Stimulated activated naive CD8-positive, alpha-beta T cell treated with anti-CD3 and anti-CD28 coated beads, Interleukin-15, amount 100 ng/mL, for 72 hours (primary cell): ENCODE measurements at places on chromosomes 12 and 14.

- no peak for DNase-seq
These were observed 17.6 kb upstream of the PEX5 start for GRCh38 chr12:7171854-7172253.

DNA sequence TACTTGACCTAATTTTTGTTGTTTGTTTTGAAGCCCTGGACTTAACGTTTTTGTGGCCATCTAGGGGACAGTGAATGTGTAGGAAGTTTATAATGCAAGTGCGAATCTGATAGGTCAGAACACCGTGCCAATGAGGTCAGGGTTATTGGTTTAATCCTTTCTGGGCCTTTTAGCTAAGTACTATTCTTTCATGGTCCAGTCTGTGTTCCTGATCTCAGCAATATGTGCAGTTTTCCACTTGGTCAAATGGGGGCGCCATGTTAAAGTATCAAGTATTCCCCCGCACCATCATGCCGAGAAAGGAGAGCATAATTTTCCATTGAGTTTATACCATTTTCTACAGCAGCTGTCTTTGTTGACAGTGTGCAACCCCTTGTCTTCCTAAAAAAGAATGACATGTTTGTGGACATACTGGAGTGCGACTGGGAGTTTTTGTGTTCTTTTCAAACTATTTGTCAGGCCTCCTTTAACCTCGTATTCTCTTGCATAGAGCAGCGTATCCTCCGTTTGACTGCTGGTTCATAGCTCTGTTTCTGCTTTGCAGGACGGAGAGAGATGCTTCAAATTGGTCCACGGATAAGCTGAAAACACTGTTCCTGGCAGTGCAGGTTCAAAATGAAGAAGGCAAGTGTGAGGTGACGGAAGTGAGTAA, 1.3 kb downstream of the AHSA1 start:
- DNase-seq: peak; percentile 64

GRCh38 chr12:127923501-127923900, 343.5 kb upstream of the TMEM132C start:
- no peak for DNase-seq

- DNase-seq: no peak
These were observed 52.8 kb upstream of the STXBP6 start for GRCh38 chr14:25102788-25103187.

- DNase-seq: no peak
These were observed 92.1 kb downstream of the LRRC74A start for GRCh38 chr14:76918256-76918781.

GRCh38 chr14:99621948-99622347, 17.9 kb upstream of the CCDC85C start:
- no peak for DNase-seq

DNA sequence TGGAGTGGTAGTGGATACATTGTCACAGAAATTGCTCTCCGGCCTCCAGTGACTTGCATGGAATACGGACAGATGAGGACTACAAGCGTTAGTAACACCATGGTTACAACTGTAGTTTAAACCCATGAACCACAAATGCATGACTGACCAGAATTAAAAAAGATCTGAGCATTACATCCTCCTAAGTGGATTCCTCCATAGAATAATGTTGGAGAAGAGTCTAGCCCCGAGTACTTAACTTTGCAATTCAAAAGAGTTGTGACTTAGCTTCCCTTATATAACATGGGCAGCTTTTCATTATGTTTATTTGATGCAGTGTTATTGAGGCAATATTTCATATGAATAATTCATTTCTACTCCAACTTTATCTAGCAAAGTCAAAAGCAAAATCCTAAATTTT, 457.2 kb upstream of the TMPO start:
- DNase-seq: no peak

- DNase-seq: no peak
These were observed 486.2 kb downstream of the RAD51B start for GRCh38 chr14:68305738-68306137.

DNA sequence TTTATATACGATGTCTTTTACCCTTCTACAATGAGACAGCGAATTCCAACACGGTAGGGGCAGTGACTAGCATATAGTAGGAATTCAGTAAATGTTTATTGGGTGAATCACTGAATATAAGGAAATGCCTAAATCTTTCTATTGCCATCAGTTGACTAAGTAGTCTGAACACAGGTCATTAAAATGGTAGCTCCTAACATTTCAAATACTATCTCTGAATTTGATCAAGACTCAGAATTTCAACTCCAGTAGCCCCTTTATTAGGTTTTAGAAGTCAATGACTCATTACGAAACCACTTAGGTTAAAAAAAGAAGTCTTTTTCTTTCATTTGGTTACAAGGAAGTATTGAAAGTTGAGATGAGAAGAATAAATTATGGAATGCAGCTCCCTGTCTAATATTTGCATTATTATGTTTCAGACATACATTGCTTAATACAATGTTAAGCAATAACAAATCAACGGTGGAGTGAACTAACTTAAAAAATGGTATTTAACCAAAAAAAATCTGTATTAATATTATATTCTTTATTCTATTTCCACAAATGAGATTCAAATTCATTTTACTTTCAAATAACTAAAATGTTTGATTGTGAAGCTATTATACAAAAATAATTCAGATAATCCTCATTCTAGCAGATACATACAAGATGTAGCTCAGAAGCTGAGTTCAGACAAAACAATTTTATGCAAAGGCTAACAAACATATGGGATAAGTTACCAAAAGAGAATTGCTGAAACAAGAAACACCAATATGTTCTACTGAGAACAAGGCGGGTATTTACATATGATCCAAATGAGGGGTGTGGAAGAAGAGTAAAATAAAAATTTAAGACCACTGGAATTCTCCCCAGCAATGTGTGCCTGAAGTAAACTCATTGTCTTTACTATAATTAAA, 302.7 kb downstream of the CEP128 start:
- DNase-seq: no peak

DNA sequence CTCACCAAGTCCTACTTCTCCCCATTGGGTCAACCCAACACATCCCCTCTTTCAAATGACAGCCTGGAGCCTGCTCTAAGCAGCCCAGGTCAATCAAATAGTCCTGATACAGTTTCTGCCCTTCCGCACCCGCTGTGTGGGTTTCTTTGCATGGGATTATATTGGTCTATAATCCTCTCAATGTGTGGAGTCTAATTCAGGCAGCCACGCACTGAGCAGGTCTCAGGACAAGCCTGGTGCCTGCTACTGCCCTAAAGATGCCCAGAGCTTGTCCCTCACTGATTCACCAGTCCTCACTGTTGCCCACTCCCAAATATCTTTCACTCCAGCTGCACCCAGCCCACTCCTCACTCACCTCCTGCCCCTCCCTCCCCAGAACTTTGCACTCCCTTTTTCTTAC, 16.4 kb downstream of the ACTN1 start:
- no peak for DNase-seq

GRCh38 chr12:130222519-130223218, 60.4 kb downstream of the FZD10 start:
- DNase-seq: no peak

DNA sequence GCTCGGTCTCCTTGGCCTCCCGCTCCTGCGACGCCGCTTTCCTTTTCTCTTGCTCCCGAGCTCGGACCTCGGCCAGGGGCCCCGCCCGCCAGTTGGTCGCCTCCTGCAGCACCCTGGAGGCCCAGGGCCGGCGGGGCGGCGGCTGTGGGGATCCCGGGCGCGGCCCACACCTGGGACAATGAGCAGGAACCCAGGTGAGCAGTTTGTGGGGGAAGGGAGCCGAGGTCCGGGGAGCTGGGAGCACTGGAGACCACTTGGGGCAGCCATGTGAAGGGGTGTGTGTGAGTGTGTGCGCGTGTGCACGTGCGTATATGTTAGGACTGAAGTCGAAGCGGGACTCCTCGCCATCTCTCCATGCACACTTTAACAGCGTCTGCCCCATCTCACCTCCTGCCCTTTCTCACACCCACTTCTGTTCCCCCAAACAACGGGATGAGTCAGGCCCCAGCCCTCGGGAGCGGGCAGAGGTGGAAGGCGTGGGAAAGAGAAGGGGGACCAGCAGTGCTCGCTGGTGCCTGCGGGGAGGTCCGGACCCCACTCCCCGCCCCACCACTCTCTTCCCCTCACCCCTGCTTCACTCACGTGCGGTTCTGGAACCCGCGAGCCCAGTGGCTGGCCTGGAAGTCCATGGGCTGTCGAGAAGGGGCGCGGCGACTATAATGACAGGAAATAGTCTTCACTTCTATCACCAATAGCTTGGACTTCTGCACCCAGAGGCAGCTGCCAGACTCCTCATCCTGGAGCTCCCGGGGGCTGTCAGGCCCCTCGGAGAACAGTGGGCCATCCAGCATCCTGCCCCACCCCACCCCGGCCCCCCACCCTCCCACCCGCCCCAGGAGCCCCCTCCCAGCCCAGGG, 450 bp downstream of the DDN start:
- DNase-seq: no peak

DNA sequence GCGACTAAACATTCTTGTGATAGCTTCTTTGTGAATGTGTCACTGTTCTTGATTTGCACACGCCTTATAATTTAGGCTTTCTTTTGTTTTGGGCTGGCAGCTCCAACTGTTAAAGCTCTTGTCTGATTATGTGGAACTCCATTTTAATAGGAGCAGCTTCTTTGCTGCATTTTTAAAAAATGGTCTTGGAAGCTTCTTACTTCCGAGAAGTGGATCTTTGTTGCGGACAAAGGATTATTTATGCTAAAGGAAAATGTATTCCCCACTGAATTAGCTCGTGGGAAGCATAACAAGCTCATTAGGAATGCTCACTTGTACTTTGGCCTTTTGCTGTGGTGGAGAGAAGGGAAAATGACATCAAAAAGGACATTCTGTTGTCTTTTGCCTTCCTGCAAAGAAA, 20.0 kb downstream of the GAS2L3 start:
- no peak for DNase-seq

GRCh38 chr12:115421350-115421749, 737.4 kb upstream of the TBX3 start:
- DNase-seq: no peak

GRCh38 chr14:70808416-70809224, 693 bp downstream of the MAP3K9 start:
- DNase-seq: peak; percentile 45

- no peak for DNase-seq
These were observed 72.1 kb downstream of the TMTC2 start for GRCh38 chr12:82758749-82759330.

- DNase-seq: no peak
These were observed 16.0 kb upstream of the KRT86 start for GRCh38 chr12:52258335-52258901.

DNA sequence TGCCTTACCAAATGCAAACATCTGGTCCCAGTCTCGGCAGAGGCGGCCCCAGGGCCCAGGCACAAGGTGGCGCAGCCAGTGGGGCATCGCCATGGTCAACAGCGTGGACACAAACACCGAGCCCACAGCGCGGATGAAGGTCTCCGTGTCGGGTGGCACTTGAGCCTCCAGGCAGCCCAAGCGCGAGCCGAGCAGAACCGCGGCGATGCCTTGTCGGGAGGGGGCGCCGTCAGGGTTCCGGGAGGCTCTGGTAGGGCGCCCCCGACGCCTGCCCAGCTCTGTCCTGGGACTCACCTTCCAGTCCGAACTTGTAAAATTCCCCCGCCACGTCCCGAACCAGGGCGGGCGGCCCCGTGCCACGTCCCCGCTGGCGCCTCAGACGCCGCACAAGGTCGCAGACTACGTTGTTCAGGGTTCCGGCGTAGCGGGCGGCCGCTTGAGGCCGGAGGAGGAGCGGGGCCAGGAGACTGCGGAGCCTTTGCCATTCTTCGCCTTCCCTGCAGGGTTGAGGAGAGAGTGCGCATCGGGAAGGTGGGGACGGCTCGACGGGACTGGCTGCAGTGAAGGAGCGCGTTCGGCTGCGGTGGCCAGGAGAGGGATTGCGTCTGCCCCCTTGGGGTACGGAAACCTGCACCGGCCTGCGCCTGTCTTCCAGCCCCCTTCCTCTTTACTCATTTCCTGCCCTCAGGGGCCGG, 1.7 kb downstream of the CYP27B1 start:
- DNase-seq: peak; percentile 65

DNA sequence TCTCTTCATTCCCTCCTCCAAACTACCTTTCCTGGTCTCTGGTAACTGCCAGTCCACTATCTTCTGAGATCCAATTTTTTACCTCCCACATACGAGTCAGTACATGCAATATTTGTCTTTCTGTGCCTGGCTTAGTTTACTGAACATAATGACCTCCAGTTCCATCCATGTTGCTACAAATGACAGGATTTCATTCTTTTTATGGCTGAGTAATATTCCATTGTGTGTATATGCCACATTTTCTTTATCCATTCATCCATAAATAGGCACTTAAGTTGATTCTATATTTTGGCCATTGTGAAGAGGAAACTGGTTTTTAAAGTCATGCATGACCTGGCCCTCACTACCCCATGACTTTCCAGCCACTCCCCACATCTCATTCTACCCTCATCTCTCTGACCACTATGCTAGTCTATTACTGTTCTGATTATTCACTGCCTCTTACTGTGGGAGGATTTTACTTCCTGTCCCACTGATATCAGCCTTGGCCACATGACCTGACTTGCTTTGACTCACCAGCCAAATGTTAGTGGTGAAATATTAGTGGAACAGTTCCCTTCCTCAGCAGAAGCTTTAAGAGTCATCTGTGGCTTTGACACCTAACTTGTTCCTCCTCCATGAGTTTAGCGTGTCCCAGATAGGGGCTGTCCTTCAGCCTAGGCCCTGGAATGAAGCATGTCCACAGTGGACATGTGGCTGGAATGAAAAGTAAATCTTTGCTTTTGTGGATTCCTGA, 52.2 kb downstream of the GOLGA5 start:
- DNase-seq: peak; percentile 65

- DNase-seq: no peak
These were observed 6.3 kb downstream of the PPP2R5C start for GRCh38 chr14:101767618-101768362.

- no peak for DNase-seq
These were observed 485.7 kb downstream of the TMTC2 start for GRCh38 chr12:83172441-83172840.

GRCh38 chr12:63752841-63753240, 26.9 kb upstream of the RXYLT1 start:
- DNase-seq: no peak

- no peak for DNase-seq
These were observed 184.3 kb upstream of the C14orf180 start for GRCh38 chr14:104395276-104395675.
